ENCODE measurements at places on chromosomes 6 and 20. TPM values are rescaled to one million over a fixed set of nuclear protein-coding genes. Genes with fewer than 3 reads are reported as not detected.
A peak's percentile ranks its signal among the peaks of the same experiment; 100 is the strongest.

DNA sequence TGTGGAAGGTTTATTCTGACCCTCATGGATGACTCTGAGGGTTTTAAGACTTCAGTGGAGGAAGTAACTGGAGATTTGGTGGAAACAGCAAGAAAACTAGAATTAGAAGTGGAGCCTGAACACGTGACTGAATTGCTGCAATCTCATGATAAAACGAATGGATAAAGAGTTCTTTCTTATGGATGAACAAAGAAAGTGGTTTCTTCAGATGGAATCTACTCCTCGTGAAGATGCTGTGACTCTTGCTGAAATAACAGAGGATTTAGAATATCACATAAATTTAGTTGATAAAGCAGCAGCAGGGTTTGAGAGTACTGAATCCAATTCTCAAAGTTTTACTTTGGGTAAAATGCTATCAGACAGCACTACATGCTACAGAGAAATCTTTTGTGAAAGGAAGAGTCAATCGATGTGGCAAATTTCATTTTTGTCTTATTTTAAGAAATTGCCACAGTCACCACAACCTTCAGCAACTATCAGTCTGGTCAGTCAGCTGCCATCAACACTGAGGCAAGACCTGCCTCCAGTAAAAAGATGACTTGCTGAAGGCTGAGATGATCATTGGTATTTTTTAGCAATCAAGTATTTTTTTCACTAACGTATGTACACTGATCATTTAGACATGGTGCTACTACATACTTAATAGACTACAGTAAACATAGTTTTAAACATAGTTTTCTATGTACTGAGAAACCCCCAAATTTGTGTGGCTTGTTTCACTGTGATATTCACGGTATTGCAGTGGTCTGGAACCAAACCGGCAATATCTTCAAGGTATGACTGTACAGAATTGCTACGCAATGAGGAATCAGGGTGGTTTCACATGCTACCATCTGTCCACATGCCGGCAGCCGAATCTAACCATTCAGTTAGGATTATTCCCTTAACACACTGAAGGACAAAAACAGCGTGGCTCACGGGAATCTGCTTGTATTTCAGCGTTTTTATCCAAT lies 149.0 kb downstream of the MYB start:
- no peak for DNase-seq

BPIFB2 gene
- total RNA-seq, result not detected

OR2H1 gene
- total RNA-seq, result not detected

LHFPL5 gene
- total RNA-seq, result not detected

GRCh38 chr6:134464690-134465411 lies 146.9 kb upstream of the SGK1 start:
- no peak for DNase-seq

GRCh38 chr20:17803765-17804164 lies 104.0 kb downstream of the BANF2 start:
- DNase-seq, result no peak

HLA-DPB1 gene
- total RNA-seq, result 98.9 TPM

GRCh38 chr6:15370733-15371671 lies 125.1 kb downstream of the JARID2 start:
- no peak for DNase-seq

DNA sequence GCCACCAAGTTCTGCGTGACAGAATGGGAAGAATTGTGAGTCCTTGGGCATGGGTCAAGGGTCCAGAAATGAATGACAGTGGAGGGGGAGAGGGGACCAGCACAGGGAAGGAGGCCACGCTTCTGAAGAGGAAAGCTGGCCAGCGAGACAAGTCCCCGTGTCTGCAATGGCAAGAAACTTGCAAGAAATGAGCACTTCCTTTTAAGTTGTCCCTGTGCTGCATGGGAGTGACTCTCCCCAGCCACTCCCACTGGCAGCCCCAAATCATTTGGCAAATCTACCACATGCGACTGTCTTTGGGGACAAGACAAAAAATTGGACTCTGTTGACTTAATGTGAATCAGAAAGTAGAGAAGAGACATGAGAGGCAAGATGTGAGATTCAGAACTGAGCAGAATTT lies 242.2 kb upstream of the RREB1 start:
- no peak for DNase-seq

MOG gene
- total RNA-seq, result not detected

- DNase-seq, result no peak
Observed at GRCh38 chr6:117555882-117556498, 46.3 kb downstream of the GOPC start.

DNA sequence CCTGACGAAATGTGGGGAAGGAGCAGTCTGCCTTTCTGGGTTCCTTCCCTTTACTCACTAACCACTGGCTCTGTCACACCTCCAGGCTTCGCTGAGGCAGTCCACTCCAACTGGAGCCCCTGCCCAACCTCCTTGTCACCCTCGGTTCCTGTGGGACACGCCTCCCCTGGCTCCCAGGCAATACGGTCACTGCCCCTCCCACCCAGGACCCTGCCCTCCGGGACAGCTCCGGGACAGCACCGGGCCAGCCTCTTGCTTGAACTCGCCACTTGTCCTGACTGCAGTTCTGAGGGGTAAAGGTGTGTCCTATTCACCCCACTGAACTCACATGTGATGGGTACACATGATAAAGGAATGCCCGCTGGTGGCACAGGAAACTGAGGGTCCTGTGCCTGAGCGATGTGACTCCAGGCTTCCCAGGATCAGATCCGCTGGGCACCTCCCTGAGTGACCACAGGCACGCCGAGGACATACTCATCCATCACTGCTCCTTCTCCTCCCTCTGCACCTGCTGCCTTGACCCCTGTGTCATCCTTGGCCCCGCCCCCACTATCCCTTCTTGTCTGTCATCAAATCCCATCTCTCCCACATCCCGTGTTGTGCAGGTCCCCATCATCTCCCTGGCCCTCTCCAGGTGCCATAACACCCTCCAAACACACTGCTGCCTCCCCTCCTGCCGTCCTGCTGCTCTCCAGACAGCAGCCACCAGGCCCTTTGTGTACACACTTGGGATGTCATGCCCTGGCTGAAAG lies 7.9 kb downstream of the SDCBP2 start:
- DNase-seq, result peak; percentile 67

CTAGE9 gene
- total RNA-seq, result not detected

GRCh38 chr20:36519944-36520343 lies 21.4 kb upstream of the MYL9 start:
- DNase-seq, result no peak

GRCh38 chr6:154485815-154486214 lies 24.7 kb downstream of the CNKSR3 start:
- DNase-seq, result no peak

- DNase-seq, result no peak
Observed at GRCh38 chr6:135941275-135942025, 89.9 kb downstream of the PDE7B start.

DNA sequence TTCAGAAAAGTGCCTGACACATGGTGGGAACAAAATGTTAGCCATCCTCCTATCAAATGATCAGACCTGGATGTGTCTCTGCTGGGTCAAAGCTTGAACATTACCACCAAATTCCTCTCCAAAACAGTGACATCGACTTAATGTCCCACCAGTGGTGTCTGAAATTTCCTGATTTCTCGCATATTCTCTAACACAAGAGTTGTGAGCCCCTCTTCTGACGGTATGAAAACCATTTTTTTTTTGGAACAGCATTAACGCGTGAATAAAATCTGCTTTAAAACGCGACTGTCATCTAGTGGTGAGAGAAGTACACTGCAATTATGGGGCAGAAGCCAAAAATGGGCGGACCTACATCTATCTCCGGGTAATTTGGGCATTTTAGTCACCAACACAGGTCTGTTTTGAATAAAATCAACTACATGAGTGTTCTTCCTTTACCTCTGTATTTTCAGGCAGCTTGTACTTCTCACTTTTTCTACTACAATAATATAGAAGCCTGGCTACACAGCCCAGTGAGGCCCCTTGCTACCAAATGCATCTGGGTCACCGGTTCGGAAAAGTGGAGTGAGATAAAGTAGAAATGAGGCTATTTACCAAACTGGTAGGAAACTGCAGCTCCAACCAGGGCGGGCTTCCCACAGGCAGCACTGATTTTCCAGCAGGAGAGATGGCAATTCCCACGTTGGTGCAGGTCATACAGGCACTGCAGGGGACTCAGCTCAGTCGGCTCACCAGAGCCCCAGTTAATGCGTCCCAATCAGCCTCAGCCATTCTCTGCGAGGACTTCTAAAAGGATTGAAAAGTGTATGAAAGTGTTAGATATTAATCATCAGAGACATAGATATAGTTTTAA lies 27.4 kb downstream of the MGME1 start:
- no peak for DNase-seq

DNA sequence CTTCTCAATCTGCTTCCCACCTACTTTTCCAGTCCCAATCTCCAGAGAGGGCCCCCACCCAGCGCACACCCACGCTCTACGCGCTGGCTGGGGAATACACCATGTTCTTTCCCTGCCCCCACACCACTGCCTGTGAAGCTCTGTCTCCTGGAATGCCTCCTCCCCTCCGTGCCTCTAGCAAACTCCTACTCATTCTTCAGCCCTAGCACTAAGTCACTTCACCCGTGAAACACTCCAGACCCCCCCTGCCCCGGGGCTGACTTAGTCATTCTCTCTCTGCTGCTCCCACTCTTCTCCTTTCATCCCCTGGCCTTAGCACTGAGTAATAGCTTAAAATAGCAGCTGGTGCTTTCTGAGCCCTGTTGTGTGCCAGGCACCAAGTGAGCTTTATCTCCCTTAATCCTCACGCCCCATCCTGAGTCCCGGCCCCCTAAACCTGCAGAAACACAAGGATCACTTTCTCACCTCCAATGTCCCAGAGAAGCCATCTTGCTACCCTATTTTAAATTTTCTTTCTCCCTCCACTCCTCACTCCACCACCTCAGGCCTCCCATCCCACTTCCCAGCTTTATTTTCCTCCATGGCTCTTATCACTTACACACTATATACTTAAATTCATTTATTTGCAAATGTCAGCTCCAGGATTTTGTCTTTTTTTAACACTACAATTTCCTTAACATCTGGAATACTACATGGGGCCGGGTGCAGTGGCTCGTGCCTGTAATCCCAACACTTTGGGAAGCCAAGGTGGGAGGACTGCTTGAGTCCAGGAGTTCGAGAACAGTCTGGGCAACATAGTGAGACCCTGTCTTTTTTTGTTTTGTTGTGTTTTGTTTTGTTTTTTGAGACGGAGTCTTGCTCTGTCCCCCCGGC lies 6.3 kb upstream of the PARD6B start:
- DNase-seq, result peak; percentile 94

GPLD1 gene
- total RNA-seq, result 8.2 TPM

DNA sequence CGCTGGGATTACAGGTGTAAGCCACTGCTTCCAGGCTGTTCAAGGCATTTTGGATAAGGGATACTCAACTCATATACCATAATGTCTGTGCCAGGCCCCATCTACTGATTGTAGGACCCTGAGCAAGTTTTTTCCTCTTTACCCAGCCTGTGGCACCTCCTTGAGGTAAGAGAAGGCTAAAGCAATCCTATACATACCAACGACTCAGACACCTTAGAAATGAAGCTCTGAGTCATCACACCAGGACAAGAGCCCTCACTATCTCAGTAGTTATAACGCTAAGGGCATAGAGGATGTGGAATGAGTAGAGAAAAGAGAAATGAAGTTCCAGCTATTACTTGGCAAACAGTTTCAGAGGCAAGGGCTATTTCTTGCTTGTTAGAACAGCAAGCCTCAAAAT lies 16.9 kb downstream of the NDRG3 start:
- no peak for DNase-seq

DNA sequence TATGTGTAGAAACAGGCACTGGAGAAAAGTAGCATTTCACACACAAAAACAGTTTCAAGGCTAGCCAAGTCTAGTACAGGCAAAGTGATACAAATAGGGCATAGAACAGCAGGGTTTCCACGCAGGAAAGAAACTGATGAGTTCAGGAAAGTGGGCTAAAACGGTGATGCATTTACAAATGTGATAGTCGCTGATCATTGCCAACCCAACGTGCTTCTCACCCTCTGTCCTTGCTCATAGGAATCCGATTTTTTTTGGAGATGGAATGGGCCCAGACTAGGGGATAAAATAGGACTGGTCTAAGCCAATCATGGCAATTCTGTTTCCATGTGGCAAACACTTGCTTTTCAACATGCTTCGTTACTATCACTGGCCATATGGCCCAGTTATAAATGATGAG lies 536.6 kb downstream of the PRKN start:
- DNase-seq, result no peak

GRCh38 chr6:148869585-148869984 lies 122.8 kb downstream of the UST start:
- no peak for DNase-seq

EEF1A2 gene
- 0.88 TPM for total RNA-seq

GRCh38 chr6:10014557-10014956 lies 400.3 kb downstream of the TFAP2A start:
- no peak for DNase-seq

GRCh38 chr6:79269877-79270276 lies 35.4 kb upstream of the HMGN3 start:
- no peak for DNase-seq

DNA sequence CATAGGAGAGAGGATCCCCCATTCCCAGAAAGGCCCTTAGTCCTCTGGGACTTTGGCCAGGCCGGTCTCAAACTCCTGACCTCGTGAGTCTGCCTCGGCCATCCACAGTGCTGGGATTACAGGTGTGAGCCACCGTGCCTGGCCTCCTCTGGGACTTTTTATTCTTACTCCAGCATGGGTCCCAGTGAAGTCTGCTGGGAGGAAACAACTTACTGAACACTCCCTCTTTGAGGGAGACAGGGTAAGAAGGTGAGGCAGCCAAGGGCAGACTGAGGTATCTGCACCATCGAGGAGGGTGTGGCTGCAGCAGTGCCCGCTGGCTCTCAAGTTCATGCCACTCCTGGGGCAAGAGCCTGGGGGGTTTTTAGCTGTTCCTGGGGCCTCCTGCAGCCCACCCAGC lies 2.4 kb downstream of the BAK1 start:
- DNase-seq, result no peak

GRCh38 chr20:40223810-40224209 lies 465.2 kb downstream of the MAFB start:
- DNase-seq, result peak; percentile 50

ID4 gene
- 111 TPM for total RNA-seq

GRCh38 chr20:52103913-52104545 lies 87.5 kb downstream of the ZFP64 start:
- DNase-seq, result no peak

DNA sequence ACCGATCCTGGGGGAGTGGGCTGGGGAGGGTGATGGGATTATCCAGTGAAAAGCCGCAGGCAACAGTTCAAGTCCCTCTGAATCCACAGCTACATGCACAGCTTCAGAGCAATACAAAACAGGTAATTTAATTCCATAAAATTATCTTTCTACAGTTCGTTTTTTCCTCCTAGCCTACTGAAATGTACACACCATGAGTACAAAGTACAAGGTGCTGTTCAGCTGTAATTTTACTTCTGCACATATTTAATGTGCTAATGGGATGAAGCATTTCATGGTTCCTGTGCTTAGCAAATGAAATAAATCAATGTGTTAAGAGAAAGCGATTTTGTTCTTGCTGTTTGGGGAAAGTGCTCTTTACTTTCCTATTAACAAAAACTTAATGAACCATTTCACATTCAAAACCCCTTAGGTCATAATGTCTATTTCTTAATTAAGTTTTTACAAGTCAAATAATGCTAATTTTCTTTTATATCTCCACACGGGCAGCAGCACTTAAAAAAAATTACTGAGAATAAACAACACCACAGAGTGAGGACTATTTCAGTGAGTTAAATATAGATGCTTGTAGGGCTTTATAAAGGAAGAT lies 71.8 kb downstream of the INSM1 start:
- DNase-seq, result no peak

- no peak for DNase-seq
Observed at GRCh38 chr6:46932526-46933319, 11.0 kb upstream of the ADGRF5 start.

GRCh38 chr20:60060593-60060992 lies 102.4 kb downstream of the CDH26 start:
- DNase-seq, result no peak

SLC26A8 gene
- total RNA-seq, result 0.26 TPM
